ENCODE measurements at places on chromosomes 2 and 18.

DNA sequence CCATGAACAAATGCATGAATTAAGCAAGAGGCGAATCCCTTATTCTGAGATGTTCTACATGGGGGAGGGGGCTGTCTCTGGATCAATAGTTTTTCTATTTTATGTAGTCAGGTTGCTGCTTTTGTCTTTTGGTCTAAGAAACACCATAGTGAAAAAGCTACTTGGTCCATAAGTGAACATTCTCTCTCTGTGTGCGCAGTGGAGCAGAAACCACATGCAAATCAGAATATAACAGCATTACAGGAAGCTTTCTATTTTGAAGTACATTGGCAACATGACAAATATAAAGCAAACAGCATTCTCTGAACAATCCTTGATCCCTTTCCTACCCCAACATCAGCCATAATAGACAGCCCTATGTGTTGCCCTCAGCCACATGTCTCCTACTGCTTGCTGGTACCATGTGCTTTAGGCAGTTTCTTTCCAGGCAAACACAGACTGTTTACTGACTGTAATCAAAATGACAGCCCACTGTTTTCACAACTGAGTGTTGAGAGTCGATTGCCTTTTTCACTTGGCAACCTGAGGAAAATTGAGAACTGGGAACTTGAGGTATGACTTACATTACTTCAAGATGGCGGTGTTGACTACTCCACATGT lies 10.6 kb downstream of the SCN3A start:
- DNase-seq, result peak; percentile 97

DNA sequence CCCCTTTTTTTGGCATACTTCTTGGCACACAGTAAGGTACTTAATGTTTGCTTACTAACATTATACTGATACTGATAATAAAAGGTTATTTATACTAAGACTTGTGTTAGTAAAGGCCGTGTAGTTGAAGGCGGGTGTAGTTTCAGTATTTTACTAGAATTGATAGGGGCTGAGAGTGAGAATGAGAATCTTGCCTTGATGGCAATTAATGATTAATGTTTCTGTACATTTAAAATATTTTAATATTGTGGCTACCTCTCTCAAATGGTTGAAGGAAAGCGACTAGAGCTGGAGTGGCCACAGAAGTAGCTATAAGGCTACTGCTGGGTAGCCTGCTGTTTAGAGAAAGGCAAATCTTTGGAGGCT lies 29.3 kb downstream of the PELI1 start:
- no peak for DNase-seq

GRCh38 chr2:36507408-36507812 lies 90.6 kb downstream of the FEZ2 start:
- no peak for DNase-seq

GRCh38 chr18:69002233-69002632 lies 204.4 kb downstream of the CCDC102B start:
- DNase-seq, result no peak

DNA sequence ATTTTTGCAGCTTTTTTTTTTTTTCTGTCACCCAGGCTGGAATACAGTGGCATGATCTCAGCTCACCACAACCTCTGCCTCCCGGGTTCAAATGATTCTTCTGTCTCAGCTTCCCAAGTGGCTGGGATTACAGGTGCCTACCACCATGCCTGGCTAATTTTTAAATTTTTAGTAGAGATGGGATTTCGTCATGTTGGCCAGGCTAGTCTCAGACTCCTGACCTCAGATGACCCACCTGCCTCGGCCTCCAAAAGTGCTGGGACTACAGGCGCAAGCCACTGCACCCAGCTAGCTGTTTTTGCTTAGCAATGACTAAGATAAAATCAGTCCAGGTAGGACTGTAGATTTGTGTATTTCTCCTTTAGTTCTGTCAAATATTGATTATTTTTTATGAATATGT lies 403.7 kb downstream of the PID1 start:
- DNase-seq, result no peak

- DNase-seq, result no peak
Observed at GRCh38 chr2:98908931-98909316, 27.1 kb downstream of the CRACDL start.

GRCh38 chr2:191234376-191234775 lies 10.8 kb upstream of the MYO1B start:
- DNase-seq, result no peak

DNA sequence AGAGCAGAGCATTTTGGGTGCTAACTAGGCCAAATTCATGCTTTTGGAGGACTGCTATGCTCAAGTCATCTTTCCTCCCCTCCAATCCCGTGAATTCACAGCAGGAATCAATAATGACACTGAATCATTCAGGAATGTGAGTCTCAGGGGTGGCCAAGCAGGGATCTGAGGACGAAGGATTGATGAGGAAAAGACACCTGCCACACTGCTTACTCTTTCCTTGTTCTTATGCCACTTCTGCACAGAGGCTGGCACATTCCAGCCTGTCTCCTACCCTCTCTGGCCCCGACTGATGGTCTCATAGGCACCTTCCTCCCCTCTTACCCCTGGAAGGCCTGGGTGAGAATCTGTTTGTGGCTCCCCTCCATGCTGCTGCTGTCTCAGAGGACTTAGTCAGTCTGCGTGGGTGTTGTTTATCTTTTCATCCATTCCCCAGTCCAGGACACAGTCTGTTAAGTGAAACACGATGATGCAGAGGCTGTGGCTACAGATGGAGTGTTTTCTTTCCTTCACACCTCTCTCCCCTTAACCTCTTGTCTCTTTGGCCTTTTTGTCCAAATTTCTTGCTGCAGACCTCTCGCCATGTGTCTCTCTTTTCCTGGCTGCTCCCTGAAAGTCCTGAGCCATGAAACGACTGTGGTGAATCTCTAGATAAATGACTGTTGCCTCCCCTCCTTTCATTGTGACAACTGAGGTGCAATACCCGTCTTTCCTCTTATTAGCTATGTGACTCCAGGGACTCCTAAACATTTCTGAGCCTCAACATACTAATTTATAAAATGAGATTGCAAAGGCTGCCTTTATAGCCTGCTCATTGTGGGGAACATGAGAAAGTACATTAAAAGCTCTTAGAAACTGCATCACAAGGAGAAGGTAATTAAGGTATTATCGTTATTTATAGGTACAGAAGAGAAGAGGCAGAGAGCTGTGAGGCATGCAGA lies 86.9 kb downstream of the RDH14 start:
- no peak for DNase-seq

GRCh38 chr18:78072375-78072774 lies 822.7 kb downstream of the GALR1 start:
- DNase-seq, result no peak

DNA sequence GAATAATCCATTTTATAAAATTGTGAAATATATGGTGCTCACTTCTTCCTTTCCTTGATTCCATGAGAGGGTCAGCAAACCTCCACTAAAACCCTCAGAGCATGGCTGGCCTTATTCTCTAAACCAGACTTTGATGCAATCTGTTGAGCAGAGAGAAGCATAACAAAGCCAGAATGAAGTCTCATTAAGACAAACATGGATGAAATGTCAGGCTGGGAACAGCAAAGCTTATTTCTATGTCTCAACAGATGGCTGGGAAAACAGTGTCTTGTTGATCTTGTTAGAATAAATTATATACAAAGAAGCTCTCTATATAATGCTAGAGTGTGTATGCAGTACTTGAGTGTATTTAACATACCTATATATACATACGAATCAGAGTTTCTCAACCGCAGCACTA lies 227.1 kb upstream of the LYPD1 start:
- no peak for DNase-seq

- no peak for DNase-seq
Observed at GRCh38 chr2:121044412-121044811, 240.6 kb downstream of the TFCP2L1 start.

- DNase-seq, result no peak
Observed at GRCh38 chr2:229713371-229714079, 830 bp downstream of the DNER start.

GRCh38 chr18:47582093-47582492 lies 330.6 kb upstream of the SKOR2 start:
- DNase-seq, result no peak

GRCh38 chr2:55175254-55176093 lies 56.6 kb downstream of the CLHC1 start:
- peak; percentile 67 for DNase-seq

DNA sequence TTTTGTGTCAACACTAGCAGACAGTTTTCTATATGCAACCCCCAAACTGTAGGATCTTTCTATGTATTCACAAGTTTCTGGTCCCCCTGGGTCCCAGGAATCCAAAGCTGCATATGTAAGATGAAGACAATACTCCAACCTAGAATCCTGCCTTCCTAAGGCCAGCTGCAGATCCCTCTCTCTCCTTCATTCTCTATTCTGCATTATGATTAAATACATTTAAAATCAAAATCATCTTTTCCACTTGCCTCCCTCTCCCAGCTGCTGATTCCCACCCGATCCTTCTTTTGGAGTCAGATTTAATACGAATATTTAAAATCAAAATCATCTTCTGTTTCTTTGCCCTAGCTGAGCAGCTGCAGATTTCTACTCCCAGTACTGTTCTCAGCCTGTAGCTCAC lies 783.0 kb upstream of the ZEB2 start:
- no peak for DNase-seq

DNA sequence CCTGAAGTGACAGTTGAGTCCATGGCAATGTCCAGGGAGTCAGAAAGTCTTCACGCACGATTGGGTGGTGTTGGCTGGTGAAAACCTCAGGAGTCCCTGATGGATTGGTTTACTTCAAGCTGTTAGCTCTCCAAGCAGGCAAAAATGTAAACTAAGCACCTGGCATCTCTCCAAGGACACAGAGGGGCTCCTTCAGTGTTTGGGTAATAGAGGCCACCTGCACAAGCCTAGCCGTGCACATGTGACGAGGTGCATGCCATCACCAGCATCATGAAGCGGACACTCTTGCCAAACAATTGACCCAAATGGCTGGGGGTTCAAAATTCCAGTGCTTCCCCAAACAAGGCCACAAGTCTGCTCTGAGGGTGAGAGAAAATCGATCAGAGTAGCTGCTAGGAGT lies 104.7 kb upstream of the CD302 start:
- no peak for DNase-seq

GRCh38 chr2:85185431-85185940 lies 52.3 kb downstream of the TCF7L1 start:
- DNase-seq, result no peak

Data from NCI-H526 treated with DMSO at 0.1 percent for 48 hours (cell line).